ENCODE measurements at places on chromosomes 1 and 21.
A peak's percentile ranks its signal among the peaks of the same experiment; 100 is the strongest.

GRCh38 chr1:109481646-109482045, 2.1 kb upstream of the ATXN7L2 start:
- no peak for DNase-seq

DNA sequence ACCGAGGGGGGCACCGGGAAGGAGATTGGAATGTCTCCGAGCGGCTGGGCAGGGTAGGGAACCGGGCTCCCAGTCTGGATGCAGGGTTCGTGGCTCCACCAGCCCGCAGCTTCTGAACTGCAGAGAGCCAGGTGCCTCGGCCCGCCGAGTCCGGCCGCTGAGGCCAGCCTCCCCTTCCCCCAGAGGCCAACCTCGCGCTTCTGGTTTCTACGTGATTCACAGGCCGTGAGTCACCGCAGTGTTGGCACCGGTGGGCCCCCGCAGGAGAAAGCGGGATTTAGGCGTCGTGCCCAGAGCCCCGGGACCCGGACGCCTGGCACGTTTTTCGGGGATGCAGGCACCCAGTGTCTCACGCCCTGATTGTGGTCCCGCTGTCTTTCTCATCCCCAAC, 458 bp downstream of the CRABP2 start:
- DNase-seq, result no peak

- no peak for DNase-seq
These were observed 6.2 kb upstream of the FAM76A start for GRCh38 chr1:27719286-27720251.

DNA sequence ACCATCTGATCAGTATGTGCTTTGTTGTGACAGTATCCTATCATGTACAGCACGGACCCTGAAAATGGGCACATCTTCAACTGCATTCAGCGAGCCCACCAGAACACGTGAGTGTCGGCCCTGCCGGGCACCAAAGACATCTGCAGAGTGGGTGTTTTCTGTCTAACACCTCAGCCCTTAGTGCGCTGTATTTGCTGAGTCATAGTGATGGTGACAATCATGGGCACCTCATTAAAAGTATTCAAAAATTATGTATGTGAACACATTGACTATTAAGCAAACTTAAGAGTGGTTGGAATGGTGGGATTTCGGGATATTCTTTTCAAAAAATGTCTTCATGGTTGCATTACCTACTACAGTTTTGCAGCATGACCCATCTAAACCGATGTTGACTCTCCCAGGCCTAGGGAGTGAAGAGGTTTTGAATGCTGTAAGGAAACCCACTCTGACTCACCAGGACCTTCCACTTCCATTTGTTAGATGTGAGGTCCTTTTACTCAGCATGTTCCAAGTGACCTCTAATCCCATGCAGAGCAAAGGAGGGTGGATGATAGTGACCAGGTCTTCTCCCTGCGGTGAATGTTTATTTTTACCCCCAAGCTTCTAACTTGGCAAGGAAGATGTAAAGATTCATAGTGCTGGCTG, 20.1 kb downstream of the MGST3 start:
- no peak for DNase-seq

DNA sequence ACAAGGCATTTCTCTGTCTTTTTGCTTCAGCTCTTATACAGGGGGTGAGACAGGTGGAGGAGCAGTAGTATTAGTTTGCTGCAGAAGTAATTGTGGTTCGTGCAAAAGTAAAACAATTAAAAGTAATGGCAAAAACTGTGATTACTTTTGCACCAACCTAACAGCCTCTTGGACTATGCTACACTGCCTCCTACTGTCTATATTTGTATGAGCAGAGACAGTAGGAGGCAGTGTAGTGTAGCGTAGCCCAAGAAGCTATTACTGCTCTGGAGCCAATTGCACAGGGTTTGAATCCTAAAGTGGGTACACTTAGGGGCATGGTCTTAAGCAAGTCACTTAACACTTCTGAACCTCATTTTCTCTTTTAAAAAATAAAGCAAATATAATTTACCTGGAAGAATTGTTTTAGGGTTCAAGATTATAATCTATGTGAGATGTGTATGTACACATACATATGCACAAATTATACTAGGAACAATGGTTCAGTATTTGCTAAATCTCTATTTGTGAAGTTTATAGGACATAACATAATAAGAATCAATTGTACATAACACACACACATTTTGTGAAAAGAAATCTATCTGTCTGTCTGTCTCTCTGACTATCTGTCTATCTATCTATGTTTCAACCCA, 103.8 kb downstream of the BRINP3 start:
- DNase-seq, result no peak

DNA sequence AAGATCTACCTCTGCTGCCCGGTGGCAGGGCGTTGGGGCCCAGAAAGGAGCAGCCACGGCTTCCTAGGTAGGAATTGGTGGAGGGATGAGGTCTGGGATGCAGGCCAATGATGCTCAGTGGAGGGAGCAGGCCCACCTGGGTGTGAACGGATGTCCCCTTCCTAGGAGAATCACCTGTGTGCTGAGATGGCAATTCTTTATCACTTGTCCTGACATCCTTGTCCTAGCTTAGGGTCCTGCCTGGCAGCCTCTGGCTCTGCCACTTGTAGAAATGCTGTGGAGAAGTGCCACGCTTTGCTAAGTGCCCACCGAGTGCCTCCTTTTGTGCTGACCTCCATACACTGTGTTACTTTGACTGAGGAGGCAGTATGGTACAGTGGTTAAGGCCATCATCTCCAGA, 12.8 kb downstream of the EDN2 start:
- no peak for DNase-seq

- DNase-seq, result no peak
These were observed 2.3 kb downstream of the ETS2 start for GRCh38 chr21:38807986-38808385.

DNA sequence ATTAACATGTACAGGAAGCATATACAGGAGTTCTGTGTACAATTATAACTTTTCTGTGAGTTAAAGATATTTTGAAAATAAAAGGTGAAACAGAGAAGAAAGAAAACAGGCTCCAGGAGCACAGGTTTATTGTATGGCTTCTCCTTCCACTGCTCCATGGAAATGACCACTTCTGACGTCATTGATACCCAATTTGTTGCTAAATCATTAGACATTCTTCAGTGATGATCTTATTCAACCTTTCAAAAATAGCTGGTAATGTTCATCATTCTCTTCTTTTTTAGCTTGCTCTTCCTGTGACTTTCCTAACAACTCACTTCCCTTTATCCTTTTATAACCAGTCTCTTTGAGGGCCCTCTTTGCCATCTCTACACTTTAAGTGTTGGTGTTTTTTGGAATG, 77.8 kb downstream of the KCNK2 start:
- DNase-seq, result no peak

GRCh38 chr1:182149411-182149965, 88.0 kb upstream of the ZNF648 start:
- DNase-seq, result peak; percentile 85

- no peak for DNase-seq
These were observed 90.1 kb downstream of the DTL start for GRCh38 chr1:212125654-212126053.

- peak; percentile 58 for DNase-seq
These were observed at the start of gene GBP4 for GRCh38 chr1:89198491-89199072. GBP4 (minus strand) TSS chr1:89198942; CDS start chr1:89198834, 108 bp downstream.

- DNase-seq, result no peak
These were observed 27.0 kb downstream of the SIM2 start for GRCh38 chr21:36725793-36726386.

GRCh38 chr1:160109686-160110085, 5.9 kb upstream of the ATP1A2 start:
- no peak for DNase-seq

- DNase-seq, result peak; percentile 53
These were observed 31.5 kb downstream of the OLIG1 start for GRCh38 chr21:33101300-33101911.

DNA sequence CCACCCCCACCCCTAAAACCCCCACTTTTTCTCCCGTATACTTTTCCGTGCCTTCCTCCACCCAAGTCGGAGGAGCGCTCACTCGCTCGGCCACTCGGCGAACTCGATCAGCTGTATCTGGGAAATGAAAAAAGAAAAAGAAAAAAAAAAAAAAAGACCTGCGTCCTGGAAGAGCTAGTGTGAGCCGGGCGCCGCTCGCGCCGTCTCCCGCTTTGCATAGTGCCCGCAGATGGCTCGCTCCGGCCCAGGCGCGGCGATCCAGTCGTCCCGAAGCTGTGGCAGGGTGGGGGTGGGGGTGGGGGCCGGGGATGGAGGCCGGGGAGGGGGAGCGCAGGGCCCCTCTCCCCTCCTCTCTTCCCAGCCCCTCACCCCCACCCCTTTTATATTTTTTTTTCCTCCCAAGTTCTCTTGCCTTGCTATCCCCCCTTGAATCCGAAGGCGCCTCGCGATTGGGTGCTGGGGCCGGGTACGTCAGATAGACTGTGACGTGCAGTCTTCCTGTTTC, 299 bp upstream of the PROX1 start:
- DNase-seq, result no peak

- DNase-seq, result no peak
These were observed 98.6 kb upstream of the KRTAP19-8 start for GRCh38 chr21:31136891-31137290.

DNA sequence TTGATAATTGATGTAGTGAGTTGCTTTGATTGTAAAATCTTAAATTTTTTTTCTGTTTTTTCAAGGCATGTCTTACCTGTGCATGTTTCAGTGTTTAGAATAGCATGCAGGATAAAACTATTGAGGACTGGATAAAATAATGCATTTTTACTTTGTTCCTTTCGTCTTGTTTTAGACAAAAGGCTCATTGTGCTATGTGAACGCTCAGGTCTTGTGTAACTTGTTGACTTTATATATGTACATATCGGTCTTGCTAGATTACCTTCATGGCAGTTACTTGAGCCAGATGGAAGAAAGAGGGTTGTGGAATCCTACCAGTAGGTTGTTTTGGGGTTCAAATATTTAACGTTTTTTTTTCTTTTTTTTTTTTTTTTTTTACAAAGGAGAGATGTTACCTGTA, 7.0 kb downstream of the NFIA start:
- no peak for DNase-seq

DNA sequence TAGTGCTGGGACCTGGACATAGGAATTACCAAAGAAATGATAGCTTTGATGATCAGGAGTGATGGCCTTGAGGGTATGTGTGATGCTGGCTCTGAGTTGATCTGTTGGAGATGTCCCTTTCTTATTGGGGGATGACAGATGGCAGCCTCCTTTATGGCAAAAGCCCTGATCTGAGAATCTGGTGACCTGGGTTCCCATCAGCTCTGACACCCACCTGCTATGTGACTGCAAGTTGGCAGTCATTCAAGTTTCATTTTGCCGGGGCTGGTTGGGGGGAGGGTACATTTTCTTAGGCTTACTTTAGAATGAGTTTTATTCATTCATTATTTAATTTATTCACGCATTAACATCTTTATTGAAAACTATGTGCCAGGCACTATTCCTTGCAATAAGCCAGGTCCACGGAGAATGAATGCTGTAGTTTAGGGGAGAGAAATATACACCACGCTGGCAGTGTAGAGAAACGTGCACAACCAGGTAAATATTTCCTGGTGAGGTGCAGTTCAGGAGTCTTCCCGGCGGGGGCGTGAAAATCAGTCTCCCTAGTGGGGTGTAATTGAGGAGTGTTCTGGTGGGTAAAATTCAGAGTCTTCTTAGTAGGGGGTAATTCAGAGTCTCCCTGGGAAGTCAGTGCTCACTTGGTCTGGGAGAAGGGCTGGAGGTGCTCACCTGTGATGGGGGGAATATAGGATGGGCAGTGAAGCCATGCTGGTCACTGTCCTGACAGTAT, 401.3 kb downstream of the CAMTA1 start:
- DNase-seq, result no peak

DNA sequence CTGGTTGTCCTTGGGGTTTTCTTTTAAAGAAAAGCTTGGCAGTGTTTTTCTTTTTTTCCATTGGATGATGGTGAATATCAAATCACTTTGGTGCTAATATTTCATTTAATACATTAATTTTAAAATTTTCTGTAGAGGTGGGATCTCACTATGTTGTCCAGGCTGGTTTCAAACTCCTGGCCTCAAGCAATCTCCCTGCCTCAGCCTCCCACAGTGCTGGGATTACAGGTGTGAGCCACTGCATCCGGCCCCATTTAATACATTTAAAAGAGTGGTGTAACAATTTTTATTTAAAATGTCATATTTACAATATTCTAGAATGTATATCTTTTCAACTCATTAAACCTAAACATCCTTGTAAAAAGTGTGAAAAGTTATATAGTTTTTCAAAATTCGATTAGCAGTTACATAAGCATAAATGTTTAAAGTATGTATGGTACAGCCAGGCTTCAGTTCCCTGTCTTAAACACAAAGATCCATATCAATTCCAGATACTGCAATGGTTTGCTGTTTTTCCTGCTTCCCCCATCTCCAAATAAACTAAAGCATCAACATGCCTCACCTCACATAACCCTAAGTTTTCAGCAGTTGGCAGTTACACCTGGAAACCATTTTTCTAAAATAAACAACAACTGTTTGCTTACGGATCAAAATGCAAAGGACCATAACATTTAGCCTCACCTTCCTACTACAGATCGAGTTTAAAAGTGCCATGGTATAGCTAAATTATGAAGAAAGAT, 8.9 kb upstream of the LGALS8 start:
- DNase-seq, result no peak

DNA sequence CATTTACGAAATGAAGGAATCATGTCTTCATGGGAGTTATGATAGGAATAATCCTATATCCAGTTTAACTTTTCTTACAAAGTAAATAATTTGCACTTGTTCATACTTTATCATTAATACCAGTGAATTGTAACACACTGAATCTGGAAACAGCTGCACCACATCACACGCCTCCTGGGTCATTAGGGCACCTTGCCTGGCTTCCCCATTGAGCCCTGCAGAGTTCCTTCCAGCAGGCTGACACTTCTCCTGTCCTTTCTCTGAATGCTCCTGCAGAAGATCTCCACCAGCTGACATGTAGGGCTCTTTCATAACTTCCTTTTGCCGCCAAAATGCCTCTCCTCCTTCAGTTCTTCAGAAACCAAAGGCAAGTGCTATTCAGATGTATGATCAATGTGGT, 201.1 kb downstream of the DAB1 start:
- DNase-seq, result no peak

- peak; percentile 90 for DNase-seq
These were observed at the start of the genes ACAP3 and PUSL1 for GRCh38 chr1:1307923-1308755. ACAP3 (minus strand) TSS chr1:1307930; CDS start chr1:1307815, 115 bp downstream. PUSL1 (plus strand) TSS chr1:1308597; CDS start chr1:1308644, 47 bp downstream.

GRCh38 chr1:37878071-37878470, 18.7 kb upstream of the MTF1 start:
- no peak for DNase-seq

DNA sequence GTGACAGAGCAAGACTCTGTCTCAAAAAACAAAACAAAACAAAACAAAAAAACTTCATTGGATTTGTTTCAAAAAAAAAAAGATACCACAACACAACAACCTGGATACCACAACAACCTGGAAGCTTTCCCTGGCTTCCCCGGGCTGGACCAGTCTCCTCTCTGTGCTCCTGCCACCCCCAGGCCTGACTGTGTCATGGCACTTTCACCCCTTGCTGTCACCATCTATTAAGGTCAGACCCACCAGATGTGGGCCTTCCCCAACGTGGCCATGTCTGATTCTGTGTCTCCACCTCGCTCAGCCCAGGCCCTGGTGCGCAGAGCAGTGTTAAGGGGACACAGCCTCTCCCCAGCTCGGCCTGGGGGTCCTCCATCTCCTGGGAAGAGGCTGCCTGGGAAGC, 28.3 kb upstream of the ACOT11 start:
- no peak for DNase-seq

- no peak for DNase-seq
These were observed 59.8 kb upstream of the MUTYH start for GRCh38 chr1:45400049-45400448.
